ENCODE measurements at places on chromosomes 2 and 18.

- DNase-seq = no peak
These were observed 403.2 kb downstream of the THSD7B start for GRCh38 chr2:137168552-137168951.

DNA sequence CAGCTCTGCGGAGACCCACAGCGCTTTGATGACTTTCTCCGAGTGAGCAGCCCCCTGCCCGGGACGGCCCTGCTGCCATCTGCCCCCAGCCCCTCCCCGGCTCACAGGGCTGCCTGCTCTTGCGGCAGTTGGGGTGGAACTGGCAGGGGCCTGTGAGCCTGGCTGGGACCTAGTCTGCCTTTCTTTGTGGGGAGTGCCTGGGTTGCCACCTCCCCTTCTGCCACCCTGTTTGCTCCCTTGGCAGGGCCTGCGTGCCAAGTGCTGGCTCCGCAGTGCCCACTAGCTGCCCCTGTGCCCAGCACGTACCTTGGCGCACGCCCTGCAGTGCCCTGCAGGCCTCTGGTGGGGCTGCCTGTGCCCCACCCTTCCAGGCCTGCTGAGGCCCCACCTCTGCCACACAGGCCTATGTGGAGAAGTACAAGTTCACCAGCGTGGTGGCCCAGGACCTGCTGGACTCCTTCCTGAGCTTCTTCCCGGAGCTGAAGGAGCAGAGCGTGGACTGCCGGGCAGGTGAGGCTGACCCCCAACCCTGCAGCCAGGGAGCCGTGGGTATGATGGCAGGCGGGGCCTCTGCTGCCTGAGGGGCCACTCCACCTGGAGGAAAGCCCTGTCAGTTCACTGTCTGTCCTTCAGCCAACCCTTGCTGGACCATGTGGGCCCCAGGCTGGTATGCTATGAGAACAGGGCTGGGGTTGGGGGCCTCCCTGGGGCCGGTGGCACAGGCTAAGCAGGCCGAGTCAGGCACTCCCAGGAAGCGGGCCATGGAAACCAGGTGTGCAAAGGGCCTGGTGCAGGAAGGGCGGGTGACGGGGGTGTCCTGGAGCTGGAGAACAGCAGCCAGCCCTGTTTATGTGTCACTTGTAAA is 7.0 kb downstream of the RNPEPL1 start:
- DNase-seq = no peak

- DNase-seq = no peak
These were observed 16.0 kb downstream of the PDCD1 start for GRCh38 chr2:241842620-241843211.

DNA sequence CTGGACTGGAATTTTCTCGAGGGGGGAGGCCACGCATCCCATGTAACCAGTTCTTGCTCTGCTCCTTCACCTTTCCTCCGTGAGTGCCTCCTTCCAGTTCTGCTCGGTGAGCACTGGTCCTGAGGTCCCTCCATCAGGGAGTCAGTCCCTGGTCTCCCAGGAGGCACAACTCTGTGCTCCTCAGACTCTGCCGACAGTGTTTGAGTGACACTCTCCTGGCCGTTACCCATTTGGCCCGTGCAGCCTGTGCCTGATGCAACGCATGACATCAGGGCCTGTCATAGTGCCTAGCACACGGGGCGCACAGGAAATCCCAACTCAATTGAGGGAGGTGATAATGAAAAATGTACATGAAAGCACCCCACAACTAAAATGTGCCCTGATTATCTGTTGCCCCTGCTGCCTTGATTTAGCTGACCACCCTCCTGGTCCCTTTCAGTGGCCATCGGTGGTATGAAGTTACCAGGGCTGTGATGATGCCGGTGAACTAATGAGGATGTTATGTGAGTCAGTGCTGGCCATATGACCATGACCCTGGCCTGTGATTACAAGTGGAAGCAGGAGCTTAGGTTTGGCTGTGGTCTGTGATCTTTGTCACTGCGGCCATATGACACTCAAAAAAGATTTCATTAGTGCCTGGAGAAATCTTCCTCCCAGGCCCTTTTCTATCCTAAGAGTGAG is 144.6 kb downstream of the TDRD15 start:
- no peak for DNase-seq

DNA sequence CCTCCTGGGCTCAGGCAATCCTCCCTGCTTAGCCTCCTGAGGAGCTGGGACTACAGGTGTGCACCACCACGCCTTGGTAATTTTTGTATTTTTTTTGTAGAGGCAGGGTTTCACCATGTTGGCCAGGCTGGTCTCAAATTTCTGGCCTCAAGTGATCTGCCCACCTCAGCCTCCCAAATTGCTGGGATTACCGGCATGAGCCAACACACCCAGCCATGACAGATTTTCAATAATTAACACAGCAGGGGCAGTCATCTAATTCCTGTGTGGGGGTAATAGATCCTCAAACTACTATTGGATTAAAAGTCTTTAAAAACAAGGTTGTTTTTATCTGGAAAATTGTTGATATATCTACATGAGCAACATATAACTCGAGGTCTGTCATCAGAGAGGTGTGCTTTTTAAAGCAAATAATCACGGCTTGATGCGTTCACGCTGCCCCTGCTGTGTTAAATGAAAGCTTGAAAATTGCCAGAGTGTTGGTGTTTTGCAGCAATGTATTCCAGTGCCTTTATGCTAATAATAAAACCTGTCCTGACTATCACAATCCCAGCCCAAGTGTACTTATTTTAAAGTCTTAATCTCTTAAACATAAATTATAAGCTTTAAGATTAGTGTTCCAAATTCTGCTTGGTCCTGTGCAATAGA is 35.6 kb upstream of the ASB1 start:
- DNase-seq = no peak

- no peak for DNase-seq
These were observed 23.8 kb upstream of the TMEM17 start for GRCh38 chr2:62529758-62530157.

GRCh38 chr2:73859721-73860586 is 31.2 kb downstream of the STAMBP start:
- DNase-seq = no peak

- DNase-seq = no peak
These were observed 98.4 kb upstream of the SP3 start for GRCh38 chr2:174063492-174064092.

DNA sequence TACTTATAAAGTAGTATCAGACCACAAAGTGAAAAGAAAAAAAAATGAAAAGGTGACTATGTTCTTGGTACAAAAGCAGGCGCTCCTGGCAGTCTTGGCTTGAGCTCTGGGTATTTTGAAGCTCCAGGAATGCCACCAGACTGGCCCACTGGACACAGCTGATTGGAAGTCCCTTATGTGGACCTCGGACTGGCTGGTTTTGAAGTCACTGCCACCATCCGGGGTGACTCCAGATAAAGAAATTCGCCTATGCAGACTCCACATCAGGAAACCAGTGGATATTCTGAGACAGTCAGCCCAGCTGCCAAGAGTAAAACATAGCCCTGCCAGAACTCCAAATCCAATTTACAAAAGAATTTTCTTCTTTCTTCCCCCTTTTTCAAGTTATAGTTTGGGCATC is 28.0 kb downstream of the ACKR3 start:
- DNase-seq = no peak

DNA sequence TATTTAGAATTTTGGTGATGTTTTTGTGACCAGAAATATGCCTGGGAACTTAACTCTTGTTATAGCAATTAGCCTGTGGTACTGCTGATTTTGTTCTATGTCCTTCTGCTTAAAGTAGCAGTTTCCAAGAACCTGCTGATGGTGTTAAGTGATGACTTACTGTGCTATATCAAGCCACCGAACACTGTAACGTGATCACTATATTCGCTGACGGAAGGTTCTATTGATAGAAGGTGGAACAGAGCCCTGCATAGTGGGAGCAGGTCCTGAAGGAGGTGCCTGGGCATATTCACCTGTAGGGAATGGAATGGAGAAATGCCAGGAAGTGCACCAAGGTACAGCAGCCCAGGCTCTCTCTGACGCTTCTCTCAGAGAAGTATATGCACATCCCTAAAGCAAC is 76.8 kb downstream of the UXS1 start:
- DNase-seq = no peak

DNA sequence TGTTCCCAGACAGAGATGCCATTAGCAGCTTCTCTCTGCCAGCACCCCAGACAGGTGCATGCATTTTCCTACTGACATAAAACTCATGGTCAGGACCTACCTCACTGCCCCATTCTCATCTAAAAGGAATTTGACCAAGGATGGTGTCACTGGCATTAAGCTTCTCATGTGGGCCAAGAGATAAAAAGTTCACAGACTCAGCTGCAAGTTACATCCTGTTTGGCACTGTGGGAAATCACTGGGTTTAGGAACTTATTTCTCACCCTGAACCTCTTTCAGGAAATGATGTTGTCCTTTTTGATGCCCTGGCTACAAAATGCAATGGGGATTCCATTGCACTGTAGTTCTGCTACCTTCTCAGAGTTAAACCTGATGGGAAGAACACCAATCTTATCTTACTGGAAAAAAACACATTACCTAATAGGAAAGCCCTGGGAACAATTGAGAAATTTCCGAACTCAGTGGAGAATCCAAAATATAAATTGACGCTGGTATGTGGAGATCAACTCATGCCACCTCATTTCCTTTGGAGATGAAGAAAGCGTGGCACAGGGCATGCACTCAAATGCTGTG is 252.1 kb upstream of the COPS8 start:
- DNase-seq = no peak

DNA sequence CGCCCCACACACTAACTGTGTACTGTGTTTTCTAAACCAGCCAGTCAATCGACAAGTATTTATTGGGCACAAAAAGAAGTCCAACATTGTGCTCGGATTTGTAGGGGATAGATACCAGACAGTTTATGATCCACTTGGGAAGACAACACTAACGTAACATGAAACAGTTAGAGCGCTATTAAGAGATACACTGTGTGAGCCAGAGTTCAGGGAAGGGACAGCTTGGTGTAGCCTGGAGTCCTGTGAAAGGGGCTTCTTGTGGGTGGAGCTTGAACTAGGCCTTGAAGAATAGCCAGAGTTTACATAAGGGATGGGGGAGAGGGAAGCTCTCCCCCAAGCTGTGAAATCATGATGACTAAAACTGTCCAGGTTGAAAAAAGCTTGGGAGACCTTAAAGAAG is 176.4 kb upstream of the TCF4 start:
- no peak for DNase-seq

GRCh38 chr2:177314722-177315264 is 50.3 kb upstream of the NFE2L2 start:
- DNase-seq = no peak

DNA sequence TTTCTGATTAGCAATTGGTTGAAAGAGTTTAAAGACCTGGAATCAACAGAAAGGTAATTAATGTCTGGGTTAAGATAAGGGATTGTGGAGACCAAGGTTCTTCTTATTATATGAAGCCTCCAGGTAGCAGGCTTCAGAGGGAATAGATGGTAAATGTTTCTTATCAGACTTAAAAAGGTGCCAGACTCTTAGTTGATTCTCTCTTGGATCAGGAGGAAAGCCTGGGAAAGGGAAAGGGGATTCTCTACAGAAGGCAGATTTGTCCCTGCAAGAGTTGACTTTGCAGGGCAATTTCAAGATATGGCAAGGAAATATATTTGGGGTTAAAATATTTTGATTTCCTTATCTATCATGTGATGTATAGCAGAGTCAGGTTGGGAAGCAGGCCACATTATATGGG is 153.1 kb upstream of the ARL4C start:
- no peak for DNase-seq

DNA sequence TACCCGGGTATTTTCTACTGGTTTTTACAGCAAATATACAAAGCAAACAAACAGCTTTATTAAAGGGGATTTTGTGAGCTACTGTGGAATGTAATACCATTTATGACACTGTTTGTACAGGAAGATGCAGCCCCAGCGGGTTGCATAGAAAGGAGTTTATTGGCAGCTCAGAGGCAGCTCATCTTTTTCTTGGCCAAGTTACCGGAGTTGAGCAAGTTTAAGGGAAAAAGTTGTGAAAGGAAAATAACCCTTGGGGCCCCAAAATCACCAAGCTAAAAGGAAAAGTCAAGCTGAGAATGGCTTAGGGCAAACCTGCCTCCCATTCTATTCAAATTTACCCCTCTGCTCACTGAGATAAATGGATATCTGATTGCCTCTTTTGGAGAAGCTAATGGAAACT is 60.8 kb downstream of the MOB4 start:
- DNase-seq = no peak

- DNase-seq = no peak
These were observed 324.8 kb upstream of the HS6ST1 start for GRCh38 chr2:128643221-128644065.

DNA sequence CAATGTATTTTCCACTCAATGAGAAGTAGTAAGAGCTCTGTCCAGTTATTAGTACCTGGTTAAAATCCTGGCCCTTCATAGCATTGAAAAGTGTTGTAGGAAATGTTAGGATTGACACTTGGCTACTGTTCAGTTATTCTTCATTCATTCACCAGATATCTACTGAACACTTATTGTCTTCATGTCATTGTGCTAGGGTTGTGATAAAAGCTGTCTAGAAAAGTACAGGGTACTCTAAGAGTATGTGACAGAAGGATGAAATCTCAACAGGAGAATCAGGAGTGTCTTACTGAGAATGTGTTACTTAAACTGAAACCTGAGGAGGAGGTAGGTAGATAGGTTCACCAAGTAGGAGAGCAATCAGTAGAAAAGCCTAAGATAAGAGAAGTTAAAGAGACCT is 511.8 kb upstream of the RAB12 start:
- no peak for DNase-seq

GRCh38 chr2:219127037-219127635 is 33.5 kb downstream of the NHEJ1 start:
- DNase-seq = no peak

GRCh38 chr18:21012308-21012707 is 99.3 kb downstream of the ROCK1 start:
- no peak for DNase-seq

DNA sequence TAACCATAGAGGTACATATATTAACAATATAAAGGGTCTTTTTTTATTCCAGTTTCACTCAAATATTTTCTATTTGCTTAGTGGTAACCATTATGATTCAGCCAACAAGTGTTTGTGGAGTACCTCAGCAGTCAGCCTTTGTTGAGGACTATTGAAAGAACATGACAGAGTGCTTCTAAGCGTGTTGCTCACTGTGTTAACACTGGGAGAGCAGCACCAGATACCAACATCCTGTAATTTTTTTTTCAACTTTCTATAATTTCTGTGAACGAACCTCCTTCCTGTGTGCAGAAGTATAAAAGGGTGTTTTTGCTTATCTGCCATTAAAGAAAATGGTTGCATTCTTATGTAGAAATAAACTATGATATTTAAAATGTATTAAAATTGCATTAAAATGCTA is 239.0 kb downstream of the PHLPP1 start:
- DNase-seq = no peak

- DNase-seq = no peak
These were observed 87.8 kb upstream of the RBMS1 start for GRCh38 chr2:160581448-160581847.
